ENCODE measurements at places on chromosomes 12 and 14.

DNA sequence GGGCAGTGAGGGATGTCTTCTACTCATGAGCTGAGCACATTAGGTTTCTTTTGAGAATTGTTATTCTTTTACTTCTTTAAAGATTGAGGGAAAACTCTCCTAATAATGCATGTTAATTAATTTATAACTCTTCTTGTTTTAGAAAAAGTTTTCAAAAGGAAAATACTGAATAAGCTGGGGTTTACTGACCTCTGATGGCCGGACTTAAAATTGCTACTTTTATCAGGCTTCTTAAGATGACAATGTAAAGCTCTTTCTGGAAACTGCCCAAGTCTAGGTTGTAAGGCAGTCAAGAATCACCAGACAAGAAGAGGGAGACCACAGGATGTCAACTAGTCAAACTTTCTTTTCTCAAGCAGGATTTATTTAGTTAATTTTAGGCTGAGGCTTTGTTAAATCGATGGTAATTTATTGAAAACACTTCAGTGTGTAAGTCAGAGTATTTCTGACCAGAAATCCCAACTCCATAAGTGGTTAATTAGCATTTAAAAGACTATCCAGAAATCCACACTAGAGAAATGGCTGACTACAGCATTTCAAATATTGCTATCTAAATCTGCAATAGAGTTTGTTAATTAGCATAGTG is 82.1 kb downstream of the AVPR1A start:
- DNase-seq: peak; percentile 65

DNA sequence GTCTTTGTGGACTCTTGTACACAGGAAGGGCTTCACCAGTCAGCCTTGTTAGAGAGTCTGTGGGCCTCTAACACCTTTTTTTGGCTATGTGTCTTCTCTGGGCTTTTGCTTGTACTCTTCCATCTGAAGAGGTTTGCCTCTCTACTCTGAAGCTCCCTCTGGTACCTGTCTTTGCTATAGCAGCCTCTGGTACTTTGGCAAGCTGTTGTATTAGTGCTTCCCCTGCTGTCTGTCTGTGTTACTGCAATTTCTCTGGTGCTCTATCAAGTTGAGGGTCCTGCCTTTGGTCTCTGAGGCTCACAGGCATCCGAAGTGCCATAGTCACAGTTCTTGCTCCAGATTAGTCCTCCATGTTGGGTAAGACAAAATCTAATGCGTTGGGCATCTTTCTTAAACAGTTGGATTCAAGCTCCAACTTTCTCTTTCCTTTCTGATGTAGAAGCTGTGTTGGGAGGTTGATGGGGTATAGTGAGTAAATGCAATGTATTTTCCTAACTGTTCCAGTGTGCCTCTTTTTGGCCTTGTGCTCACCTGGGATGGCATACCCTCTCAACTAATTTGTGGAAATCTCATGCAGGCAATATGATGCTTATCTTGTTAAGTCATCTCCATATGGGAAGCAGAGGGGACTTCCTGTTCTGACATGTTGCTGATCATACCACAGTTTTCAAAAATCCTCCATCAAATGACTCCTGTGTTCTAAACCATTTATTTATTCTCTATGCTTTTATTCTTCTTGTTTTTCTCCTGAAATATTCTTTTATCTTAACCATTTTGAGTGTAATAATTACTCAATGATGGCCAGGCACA is 88.8 kb downstream of the ATF7IP start:
- DNase-seq: peak; percentile 57

DNA sequence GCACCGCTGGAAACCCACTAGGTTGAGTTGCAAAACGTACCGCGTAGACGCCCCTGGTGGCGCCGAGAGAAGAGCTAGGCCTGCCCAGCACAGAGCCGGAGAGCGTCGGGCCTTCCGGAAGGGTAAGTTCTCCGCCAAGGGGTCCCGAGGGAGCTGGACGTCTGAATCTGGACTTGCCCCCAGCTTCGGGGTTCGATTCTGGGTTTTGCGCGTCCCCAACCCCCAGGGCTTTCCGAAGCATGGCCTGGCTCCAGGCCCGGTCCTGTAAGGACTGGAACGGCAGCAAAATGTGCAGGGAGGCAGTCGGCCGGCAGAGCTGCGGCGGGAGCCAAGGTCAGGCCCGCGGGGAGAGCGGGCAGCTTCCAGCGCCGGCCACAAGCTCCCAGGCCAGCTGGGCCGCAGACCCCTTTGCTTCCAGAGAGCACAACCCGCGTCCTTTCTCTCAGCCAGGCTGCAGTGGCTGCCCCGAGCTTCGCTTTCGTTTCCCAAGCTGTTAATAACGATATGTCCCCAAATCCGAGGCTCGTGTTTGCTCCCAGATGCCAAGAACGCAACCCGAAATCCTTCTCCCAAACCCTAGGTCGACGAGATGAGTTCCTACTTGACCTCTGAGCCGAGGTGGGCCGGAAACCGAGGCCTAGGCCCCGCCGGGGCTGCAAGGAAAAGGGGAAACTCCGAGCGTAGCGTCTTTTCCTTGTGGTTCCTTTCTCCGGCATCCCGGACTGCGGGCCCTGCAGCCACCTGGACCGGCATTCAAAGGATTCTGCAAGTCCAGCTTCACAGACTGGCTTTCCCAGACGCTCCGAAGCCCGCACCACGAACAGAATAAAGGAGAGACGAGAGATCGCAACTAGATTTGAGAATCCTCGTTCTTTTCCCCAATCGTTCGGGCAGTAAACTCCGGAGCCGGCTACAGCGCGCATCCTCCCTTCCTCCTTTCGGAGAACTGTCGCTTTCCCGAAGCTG is 3.2 kb upstream of the TBX5 start:
- no peak for DNase-seq

DNA sequence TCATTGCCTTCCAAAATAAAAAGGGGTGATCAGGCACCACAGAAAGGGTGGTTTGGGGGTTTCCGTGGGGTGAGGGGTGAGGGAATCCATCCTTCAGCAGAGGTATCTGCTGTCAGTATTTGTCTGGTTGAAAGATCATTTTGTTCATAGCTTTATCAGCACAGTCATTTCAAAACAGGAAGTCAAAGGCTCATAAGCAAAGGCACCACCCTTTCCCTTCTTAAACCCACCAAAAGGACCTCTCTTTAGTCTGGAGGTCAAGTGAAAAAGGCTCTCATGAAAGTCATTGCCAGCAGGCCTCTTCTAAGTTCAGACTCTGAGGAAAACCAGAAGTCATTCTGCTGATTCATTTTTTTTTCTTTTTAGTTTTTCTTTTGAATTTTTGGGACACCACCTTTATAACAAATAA is 6.2 kb downstream of the CHST11 start:
- no peak for DNase-seq

GRCh38 chr12:131448254-131448795 is 262.6 kb upstream of the SFSWAP start:
- no peak for DNase-seq

DNA sequence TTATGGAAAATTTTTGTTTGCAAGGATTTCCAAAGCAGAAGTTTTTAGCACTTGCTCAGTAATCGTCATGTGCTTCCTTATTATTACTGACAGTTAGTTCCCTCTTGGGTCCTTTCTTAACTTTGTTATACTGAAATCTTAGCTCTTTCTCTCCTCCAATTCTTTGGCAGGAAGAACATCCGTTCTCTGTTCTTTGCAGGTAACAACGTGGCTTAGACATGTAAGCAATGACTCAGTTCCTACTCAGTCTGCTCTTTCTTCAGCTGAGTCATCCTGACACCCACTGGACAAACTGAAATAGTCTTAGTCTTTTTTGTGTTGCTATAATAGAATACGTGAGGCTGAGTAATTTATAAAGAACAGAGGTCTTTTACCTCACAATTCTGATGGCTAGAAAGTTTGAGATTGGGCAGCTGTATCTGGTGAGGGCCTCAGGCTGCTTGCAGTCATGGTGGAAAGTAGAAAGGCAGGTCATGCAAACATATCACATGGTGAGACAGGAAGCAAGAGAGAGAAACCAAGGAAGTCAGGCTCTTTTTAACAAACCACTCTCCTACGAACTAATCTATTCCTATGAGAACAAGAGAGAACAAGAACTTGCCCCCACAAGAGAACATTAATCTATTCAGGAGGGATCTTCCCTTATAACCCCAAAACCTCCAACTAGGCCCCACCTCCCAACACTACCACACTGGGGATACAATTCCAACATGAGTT is 49.2 kb downstream of the TESPA1 start:
- DNase-seq: peak; percentile 96

GRCh38 chr12:89983622-89984021 is 275.0 kb upstream of the ATP2B1 start:
- DNase-seq: no peak

- no peak for DNase-seq
Observed at GRCh38 chr12:101802486-101802885, 28.3 kb downstream of the GNPTAB start.

DNA sequence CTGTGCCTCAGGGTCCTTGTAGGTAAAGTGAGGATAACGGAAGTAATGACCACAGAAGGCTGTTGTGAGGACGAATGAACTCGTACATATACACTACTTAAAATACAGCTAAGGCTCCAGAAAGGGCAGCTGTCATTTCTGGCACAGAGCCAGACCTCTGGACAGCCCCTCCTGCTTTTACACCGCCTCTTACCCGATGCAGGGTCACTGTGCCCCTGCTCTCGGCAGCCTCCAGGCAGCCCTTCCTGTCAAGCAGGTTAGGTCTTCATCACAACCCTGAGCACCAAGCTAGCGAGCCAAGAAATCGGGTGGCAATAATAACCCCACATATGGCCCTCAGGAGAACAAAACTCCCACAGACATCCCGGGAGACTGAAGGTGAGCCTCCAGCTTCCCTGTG is 8.5 kb downstream of the TMEM229B start:
- no peak for DNase-seq

GRCh38 chr12:30529489-30530269 is 166.0 kb downstream of the IPO8 start:
- DNase-seq: no peak

- DNase-seq: peak; percentile 83
Observed at GRCh38 chr14:25006961-25007795, 42.8 kb downstream of the STXBP6 start.

DNA sequence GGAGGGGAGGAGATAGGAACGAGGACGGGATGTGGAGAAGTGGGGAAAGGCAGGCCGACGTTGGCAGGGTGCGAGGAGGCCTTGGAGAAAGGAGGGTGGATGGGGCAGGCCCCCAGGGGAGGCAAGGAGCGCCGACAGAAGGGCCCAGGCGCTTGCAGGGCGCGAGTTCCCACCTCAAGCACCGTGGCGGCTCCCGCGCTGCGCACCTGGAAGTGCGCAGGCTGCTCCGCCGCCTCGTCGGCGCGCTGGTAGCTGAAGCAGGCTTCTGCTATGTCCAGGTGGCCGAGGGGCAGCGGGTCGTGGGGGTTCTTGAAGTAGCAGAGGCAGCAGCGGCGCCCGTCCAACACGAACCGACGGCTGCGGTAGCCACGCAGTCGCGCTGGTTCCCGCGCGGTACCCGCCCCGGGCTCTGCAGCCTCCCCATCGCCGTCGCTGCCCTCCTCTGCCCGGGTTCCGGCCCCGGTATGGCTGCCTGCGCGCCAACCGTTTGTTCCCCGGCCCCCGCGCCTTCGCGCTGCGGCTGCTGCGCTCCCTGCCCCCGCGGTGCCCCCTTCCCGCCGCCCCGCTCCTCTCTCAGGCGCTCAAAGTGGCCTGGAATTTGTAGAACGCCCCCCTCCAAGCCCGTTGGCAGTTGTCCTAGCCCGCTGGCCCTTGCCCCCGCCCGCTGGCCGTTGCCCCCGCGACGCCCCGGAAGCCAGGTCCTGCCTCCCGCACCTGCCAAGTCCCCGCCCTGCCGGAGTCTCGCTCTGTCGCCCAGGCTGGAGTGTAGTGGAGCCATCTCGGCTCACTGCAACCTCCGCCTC is 1.1 kb upstream of the ACTR6 start:
- peak; percentile 52 for DNase-seq

GRCh38 chr12:59828521-59828920 is 232.7 kb downstream of the SLC16A7 start:
- DNase-seq: no peak

- no peak for DNase-seq
Observed at GRCh38 chr12:124040737-124041136, 67.7 kb downstream of the ZNF664 start.

DNA sequence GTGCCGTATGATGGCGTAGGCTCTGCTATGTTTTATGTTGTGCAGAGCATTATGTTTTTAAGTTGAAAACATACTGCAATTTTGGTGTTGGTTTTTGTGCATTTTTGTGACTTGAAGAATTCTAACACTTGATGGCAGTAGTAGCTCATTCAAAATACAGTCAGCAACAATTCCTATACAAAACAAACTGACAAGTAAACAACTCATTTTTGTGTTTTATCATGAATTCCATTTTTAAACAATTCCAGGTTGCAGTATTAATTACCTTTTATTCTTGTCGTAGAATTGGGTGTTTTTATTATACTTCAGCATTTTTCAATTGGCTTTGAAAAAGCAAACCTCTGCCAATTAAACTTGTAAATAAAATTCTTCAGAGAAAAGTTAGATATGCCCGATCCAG is 4.1 kb upstream of the CCER1 start:
- peak; percentile 10 for DNase-seq

DNA sequence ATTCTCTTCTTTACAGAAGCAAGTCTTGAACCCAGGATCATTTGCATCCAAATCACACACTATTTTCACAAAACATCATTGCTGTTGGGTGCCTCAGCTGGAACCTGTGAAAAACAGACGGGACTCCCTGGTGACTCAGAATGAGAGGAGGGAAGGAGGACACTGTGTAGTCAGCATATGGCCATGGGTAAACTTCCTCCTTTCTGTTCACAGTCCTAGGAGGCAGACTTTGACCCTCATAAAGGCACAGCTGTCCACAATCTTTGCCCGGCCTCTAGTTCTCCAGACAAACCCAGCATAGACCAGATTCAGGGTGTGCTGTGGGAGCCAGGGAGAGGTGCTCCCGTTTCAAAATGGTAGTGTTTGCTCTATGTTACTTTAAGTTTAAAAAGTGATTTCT is 62.0 kb downstream of the DYRK2 start:
- DNase-seq: peak; percentile 67

- DNase-seq: no peak
Observed at GRCh38 chr12:131990066-131990979, 40.6 kb downstream of the EP400 start.

DNA sequence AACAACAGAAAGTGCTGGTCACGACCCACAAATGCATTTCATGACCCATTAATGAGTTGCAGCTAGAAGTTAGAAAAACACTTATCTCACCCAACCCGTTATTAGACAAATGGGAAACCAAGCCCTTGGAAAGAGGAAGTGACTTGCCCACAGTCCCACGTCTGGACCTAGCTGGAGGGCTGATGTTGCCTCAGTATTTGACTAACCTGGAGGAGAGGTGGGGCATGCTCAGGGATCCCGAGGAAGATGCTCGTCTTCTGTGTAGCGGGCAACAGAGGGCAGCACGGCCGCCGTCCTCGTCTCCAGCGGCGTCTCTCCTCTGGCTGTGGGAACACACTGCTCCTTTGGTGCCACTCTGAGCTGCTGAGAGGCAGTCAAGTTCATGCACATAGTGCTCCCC is 12.7 kb downstream of the CCND2 start:
- DNase-seq: no peak

GRCh38 chr12:121872546-121873215 is 14.0 kb upstream of the HPD start:
- DNase-seq: peak; percentile 95

Measured in epithelial cell of esophagus (primary cell).